Stimulated activated CD4-positive, alpha-beta T cell treated with anti-CD3 and anti-CD28 coated beads, Interleukin-12 subunit alpha, Interleukin-12 subunit beta, amount 100 ng/mL, for 24 hours (primary cell): ENCODE measurements at places on chromosomes 5 and 9.

DNA sequence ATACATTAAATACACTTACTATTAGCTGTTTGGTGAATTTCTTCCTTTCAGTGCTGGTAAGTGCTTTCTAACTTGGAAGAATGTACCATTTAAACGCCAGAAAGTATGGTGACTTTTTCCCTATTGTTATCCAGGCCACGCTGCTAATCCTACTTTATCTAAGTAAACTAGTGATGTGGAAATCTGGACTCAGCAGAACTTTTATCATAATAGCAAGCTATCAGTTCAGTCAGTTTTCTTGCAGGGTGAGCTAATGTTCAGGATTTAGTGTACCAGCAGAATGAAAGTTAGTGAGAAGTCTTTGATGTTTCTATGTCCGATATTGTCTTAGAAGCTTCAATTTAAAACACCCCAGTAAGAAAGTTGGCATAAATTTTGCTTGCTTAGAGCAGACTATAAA lies 72.2 kb downstream of the HSD17B4 start:
- DNase-seq = no peak

- no peak for DNase-seq
Observed at GRCh38 chr5:78698191-78698791, 49.7 kb upstream of the LHFPL2 start.

DNA sequence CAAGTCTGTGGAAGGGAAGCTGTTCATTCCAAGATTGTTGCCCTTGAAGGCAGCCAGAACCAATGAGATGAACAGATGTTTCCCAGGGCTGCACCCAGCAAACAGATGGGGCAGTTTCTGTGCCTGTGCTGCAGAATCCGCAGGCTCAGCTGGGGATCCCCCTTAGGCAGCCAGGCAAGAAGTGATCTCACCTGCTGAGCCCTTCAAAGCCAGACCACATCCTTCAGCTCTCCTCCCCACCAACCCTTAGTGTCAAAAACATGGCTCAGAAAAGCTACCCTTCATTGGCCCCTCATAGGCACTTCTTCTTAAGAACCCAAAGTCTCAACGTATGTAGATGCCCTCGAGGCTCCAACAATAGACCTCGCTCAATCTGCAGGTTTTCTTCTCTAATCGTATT lies 626.7 kb downstream of the CCDC171 start:
- no peak for DNase-seq

GRCh38 chr9:111148052-111149017 lies 110.1 kb upstream of the LPAR1 start:
- DNase-seq = no peak

DNA sequence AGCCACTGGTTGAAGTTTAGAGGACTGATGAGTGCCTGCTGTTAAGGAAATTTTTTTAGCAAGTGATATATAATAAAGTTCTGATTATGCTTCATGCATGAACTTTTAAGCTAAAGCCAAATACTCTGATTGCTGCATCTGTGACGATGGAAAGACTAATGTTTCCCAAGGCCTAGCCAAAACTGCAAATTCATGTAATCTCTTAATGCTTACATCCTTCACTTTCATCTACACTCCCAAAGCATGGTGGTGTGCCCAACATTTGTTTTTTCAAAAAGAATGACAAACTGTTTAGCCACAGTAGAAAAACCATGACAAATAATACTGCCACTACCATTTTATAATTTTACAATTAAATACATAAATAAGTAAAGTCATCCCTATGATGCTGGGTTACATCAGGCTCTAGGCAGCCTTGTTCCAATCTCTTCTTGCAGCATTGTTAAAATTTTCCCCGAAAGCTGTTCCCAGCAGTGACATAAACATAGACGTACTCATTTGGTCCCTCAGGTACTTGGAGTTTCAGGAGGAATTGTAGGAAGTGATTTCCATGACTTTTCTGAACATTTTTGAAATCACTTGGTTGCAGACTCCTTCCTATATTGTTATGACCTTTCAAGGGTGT lies 625.3 kb upstream of the DMAC1 start:
- DNase-seq = no peak
